ENCODE measurements at places on chromosomes 16 and 17.

- no peak for DNase-seq
Observed at GRCh38 chr16:52773026-52773425, 226.1 kb upstream of the TOX3 start.

DNA sequence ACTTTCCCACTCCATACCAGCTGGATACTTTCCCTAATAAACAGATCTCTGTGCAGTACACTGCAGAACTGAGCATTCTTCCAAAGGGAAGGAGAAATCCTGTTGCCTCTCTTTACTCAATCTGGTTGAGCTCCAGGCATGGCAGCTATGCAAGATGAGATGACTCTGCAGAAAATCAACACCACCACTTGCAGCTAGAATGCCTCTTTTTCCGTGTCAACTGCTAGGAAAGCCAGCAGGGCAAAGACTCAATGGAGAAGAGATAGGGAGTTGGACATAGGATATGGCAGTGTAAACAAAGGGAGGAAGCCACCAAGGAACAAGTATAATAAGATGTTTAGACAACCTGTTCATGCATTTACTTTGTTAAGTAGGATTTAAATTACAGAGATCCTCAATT is 40.4 kb upstream of the CORO6 start:
- DNase-seq: no peak

DNA sequence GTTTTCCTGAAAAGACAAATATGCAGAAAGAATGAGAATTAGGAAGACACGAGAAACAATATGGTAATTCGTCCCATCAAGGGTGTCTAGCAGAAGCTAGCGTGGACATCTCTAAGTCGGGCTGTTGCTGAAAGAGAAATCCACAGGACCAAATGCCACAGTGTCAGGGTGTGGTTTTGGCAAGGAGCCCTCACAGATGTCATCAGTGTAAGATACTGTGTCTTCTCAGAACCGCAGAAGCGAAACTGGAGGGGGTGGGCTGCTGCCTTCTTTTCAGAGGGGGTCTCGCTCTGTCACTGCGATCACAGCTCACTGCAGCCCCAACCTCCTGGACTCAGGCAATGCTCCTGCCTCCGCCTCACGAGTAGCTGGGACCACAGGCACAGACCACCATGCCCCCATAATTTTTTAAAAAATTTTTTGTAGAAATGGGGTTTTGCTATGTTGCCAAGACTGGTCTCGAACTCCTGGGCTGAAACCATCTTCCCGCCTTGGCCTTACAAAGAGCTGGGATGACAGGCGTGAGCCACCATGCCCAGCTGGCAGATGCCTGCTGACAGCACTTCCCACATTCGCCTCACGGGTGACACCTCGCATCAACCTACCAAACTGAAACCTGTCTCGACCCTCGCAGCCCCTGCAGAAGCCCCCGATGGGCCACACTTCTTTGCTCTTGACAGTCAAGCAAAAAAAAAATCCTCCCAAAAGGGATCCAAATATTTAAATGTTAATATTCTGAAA is 26.2 kb downstream of the TRAP1 start:
- DNase-seq: no peak

GRCh38 chr17:35740997-35741931 is 9.8 kb downstream of the RASL10B start:
- DNase-seq: no peak

GRCh38 chr16:14308368-14308723 is 237.2 kb downstream of the MRTFB start:
- no peak for DNase-seq

DNA sequence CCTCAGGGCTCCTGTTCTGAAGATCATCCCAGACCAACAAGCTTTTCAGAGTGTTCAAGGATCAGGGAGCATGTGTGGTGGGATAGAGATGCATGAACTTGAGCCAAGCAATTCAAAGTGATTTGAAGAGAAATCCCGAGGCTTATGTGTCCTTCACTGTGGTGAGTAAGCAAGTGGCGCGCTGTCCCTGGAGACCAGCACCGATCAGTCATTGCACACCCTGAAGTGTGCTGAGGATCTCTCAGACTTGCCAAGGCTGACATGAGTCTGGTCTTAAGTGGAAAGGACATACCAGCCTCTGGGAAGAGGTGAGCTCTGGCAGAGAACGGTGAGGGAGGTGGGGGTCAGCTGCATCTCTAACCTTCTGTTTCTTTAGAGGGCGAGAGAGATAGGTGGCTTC is 43.8 kb upstream of the CDH13 start:
- DNase-seq: no peak

GRCh38 chr17:74833501-74834377 is 25.9 kb downstream of the GRIN2C start:
- no peak for DNase-seq

DNA sequence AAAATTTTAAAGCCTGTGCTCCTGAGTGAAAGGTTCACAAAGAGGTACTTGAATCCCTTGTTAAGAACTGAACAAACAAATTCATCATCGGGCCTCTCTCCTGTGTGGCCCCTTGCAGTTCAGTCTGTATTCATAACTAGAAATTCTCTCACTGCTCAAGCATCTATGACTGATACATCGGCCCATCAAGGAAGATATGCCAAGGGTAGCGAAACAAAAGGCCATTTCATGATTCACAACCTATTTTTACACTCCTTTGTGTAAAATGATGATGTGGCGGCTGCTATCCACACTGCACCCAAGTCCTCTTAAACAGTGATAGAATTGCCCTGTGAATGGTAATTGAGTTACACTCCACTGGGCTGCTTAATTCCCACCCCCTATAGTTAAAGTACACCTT is 204.6 kb downstream of the STX8 start:
- no peak for DNase-seq
